Hematopoietic multipotent progenitor cell treated with erythropoietin and hydrocortisone succinate and interleukin-3 and kit ligand, for 8 days (in vitro differentiated cells): ENCODE measurements at places on chromosomes 13 and 19.

DNA sequence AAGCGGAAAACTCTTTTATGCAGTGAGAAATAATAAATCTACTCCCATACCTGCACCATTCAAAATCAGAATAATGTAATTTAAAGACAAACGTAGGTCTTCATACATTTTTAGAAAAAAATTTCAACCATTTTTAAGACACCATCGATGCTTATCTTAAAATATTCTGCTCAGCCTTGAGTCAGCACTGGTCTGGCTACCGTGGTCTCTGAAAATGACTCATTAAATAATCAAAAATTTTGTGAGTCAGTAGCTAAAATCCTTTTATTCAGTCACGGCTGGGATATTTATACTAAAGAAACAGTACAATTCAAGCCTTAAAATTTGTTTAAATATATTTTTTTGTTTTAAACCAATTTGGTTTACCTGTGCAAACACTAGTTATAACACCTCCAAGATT is 2862.8 kb upstream of the PCDH20 start:
- no peak for DNase-seq

- DNase-seq, result peak; percentile 87
Observed at GRCh38 chr19:10419646-10420443, 493 bp upstream of the PDE4A start.

- DNase-seq, result no peak
Observed at GRCh38 chr13:49357694-49358093, 86.2 kb downstream of the CAB39L start.

DNA sequence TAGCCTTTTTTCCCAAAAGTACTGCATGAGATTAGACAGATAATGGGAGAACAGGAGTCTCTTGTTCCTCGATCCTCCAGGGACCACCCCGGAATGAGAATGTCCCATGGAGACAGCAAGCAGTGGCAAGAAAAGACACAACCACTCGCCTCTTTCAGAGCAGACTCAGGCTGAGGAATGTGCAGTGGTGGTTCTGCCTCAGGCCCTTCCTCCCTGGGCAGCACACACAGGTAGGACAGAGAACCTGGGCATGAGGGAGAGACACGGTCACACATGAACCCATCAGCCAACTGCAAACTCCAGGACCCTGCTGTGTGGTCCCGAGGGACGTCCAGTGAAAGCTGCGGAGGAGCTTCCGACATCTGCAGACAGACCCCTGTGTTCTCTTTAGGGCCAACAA is 31.0 kb downstream of the CRYL1 start:
- no peak for DNase-seq

DNA sequence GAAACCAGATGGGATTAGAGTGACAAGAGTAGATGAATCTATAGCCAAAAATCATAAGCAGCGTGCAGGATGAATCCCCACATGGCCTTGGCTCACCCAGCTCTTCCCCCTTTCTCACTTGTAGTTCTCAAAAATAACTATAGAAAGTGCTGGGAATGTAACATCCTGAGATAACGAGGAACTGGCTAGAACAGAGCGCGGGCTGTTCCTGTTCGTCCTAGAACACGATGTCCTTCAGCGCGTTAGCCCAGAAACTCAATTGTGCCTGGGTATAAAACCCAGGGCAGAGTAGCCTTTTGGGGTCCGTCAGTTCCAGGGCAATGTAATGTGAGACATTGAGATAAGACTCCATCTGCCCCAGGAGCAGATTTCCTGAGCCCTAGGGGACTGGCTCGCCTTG is 326.2 kb downstream of the TSHZ3 start:
- DNase-seq, result no peak

DNA sequence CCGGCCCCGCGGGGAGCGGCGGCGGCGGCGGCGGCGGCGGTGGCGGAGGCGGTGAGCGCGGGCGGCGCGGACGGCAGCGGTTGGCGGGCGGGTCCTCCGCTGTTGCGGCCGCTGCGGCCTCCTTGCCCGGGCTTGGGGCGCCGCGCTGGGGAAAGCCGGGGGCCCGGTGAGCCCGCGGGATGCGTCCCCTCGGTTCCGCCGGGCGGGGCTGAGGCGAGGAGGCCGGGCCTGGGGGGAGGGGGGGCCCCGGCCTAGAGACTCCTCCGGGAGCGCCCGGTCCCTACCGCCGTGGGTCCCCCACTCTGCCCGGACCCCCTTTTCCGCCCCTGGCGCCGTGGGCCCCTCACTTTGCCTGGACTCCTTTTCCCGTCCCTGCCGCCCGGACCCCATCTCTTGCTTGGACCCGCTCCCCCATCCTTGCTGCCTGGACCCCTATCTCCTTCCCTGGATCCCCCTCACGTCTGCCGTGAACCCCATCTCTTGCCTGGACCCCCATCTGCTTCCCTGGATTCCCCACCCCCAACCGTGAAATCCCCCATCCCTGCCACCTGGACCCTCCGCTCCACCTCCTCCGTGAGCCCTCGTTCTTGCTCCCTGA is 28.6 kb upstream of the NDUFS7 start:
- DNase-seq, result no peak

DNA sequence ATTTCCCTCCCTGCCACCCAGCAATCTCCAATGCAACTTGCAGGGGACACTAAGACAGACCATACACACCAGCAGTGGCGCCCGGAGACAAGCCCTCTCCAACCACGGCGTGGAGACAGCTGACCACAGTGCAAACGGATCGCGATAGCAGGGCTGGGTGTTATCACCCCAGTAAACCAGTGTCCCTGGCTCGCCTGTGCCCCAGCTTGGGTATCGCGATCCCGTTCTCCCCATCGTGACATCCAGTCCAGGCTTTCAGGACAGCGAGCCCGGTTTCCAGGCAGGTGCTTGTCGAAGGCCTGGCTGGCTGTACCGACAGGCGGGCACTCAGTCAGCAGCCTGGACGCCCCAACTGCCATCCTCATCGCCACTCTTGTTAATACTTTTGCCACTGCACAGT is 20.7 kb upstream of the NANOS2 start:
- no peak for DNase-seq

- no peak for DNase-seq
Observed at GRCh38 chr13:110548891-110549794, 12.4 kb downstream of the RAB20 start.

GRCh38 chr13:77800219-77800618 is 102.7 kb downstream of the SLAIN1 start:
- DNase-seq, result no peak

DNA sequence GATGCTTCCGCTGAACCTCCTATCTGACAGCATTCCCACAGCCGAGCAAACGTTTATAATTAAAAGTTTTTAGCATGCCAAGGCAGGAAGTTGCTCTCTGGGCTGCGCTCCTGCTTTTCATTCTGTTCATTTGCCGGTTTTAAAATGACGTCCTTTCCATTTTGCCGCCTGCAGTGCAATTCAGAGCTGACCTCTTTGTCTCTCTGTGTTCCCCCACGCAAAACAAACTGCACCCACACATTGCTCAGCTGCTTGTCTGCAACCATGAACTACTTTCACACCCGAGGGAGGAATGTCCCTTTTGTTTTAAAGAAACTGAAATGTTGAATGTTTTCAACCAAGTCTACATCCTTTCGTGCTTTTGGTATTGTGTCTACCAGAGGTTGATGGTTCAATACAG is 416.5 kb downstream of the EFNB2 start:
- no peak for DNase-seq

DNA sequence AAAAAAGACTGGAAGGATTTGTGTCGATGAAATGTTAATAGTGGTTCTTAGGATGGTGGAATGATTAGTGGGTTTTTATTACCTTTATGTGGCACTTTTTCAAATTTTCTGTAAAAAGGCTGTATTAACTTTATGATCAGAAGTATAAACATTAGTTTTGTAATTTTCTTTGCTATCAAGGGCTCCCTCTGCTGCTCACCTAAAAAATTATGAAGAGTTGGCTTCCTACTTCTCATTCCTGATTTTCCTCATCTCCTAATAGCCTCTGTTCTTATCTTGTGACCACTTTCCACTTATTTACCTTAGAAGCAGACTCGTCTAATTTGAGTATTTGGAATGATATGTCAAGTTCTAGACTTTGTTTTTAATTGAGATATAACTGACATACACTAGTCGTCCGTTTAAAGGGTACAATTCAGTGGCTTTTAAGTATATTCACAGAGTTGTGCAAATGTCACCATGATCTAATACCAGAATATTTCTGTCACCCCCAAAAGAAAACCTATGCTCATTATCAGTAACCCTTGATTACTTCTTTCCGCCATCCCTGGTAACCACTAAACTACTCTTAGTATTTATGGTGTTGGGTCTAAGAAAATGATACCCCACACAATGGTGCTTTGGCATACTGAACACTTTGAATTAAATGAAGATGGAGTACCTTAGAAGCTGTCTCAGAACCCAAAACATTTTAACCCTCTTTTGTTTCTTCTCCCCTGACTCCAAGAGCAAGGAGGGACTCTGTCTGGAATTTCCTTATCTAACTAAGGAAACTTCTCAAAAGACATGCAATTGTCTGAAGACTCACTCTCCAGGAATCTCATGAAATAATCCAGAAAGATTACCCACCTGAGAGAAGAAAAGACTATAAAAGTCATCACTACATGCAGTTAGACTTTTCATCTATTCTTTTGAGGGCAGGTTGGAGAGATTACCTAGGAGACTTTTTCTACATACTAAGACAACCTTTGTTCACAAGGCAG is 311.3 kb downstream of the DLEU7 start:
- peak; percentile 38 for DNase-seq

DNA sequence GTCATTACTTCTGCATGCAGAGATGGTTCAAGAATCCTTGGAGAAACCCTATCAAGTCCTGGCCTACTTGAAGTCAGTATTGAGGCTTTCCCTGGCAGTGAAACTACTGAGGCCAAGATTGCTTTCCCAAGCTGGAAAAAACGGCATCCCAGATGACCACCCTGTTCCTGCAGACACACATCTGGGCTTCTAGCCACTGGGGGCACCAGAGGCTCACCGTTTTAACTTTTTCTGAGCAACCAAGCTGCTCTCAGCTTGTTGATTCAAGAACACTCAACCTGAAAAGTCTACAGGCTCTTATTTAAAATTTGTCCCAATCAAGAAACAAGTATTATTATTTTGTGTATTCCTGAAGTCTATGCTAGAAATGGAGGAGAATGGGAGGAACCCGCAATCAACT is 66.6 kb downstream of the SPRYD7 start:
- DNase-seq, result peak; percentile 16

GRCh38 chr19:2329501-2329916 is 1.0 kb downstream of the SPPL2B start:
- DNase-seq, result peak; percentile 15

DNA sequence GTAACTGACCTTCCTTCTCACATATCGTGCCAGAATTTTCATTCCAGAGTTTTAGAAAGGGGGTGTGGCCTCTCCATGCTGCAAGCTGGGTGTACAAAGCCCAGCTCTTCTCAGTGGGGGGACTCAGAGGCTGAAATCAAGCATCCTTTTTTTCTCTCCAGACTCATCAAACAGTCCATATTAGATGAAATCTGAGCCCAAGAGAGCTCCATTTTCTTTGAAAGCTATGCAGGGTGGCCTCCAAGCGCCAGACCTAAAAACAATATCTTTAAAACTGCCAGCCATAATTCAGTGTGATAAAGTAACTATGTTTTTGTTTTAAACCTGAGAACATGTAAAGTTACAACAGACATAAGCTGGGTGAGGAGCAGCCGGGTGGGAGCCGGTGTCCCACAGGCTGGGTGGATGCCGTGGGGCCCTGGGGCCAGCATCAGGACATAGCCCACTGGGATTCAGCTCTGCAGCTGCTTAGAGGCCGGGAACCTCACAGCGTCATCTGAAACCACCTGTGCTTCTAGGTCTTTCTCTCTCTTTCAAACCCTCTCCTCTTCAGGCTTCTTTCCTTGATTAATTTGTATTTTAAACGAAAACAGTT is 249.2 kb downstream of the ZNF536 start:
- DNase-seq, result no peak

DNA sequence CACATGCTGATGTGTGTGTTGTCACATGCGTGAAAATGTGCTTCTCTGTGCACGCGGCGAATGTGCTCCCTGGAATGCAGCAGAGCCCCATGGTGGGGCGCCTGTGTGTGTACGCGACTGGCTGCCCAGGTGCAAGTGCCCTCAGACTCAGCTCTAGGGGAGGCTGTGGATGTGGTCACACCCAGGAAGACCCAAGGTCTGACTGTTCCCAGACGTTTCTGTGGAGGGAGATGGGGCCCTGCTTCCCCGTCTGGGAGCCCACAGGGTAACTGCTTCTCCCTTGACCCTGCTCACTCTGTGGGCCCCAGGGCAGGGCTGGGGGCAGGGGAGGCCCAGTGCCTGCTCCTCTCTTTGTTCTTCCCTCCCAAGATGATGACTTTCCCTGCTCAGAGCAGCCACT is 7.9 kb upstream of the UQCR11 start:
- no peak for DNase-seq

DNA sequence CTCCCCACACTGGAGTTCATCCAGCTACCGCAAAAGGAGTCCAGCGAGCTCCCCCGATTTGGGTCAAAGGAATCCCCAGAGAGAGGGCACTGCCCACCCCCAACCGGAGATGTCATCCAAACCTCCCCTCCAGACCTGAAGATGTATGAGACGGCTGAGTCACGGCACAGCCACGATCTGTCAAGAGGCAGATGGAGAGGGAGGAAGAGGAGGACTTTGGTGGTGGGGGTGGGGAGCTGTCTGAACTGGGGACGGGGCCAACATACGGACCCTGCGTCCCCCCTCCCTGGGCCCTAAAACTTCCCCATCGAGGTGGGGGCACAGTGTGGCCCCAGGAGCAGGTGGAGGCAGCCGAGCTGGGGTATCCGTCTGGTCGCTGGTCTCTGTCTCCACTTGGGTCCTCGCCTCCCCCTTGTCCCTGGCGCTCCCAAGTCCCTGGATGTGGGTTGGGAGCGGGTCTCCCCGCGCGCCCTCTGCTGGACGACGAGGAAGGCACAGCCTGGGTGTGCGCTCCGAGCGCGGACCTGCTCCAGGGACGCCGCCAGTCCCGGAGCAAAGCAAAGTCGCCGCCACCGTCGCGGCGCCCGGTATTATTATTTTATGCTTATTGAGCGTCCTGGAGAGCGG is 3.8 kb downstream of the PDE4A start:
- peak; percentile 72 for DNase-seq

DNA sequence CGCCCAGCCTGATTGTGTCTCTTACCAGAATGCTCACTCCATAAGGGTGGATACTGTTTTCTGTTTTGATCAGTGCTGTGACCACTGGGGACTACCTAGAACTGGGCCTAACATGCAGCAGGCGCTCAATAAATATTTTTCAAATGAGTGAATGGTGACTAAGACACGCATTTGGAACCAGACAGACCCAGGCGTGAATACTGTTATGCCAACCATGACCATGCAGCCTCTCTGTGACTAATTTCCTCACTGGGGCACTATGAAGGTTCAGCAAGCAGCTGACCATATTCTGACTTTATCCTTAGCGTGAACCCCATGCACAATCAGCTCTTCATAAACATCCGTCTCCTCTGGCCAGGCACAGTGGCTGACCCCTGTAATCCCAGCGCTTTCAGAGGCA is 13.0 kb upstream of the SPC24 start:
- no peak for DNase-seq
